Bronchial epithelial cell (primary cell): ENCODE measurements at places on chromosomes 3 and 15.
A peak's percentile ranks its signal among the peaks of the same experiment; 100 is the strongest.

DNA sequence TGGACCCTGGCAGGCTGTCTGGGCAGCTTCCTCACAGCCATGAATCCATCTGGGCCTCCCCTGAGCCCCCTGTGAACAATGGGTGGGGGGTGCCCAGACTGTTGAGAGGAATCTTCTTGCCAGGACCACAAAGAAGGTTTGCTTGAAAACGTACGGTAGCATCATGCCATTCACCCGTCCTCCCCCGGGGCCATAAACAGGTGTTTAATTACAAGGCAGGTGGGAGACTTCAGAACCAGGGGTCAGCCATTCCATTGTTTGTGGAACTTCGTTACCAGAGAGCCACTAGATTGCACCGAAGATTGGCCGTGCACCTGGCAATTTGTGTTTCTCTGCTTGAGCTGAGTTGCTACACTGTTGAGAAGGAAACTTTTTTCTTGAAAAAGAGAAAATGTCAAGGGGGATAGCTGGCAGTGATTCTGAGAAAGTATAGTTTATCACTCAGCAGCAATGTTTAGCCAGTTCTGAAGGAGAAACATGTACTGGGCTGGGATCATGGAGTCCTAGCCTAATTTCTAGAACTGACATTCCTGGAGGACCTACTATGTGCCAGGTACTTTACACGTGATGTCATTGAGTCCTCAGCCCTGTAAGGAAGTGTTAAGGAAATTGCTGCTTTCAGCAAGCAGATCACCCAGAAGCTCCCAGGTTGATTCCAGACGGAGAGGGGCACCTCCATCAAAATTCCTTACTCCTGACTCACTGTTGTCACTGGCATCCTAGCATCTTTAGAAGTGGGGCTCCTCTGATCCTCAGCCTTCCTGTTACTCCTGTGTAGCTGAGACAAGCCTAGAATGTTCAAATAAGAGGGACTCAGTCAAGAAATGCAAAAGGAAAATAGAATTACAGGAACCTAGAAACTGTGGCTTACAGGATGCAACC is 103.8 kb upstream of the UBE2E1 start:
- DNase-seq, result no peak

- DNase-seq, result no peak
These were observed 57.9 kb downstream of the BTD start for GRCh38 chr3:15659254-15659975.

GRCh38 chr3:83601704-83602103 is 1357.1 kb upstream of the CADM2 start:
- DNase-seq, result no peak

- DNase-seq, result peak; percentile 89
These were observed 46.9 kb downstream of the NR1D2 start for GRCh38 chr3:23991683-23992628.

DNA sequence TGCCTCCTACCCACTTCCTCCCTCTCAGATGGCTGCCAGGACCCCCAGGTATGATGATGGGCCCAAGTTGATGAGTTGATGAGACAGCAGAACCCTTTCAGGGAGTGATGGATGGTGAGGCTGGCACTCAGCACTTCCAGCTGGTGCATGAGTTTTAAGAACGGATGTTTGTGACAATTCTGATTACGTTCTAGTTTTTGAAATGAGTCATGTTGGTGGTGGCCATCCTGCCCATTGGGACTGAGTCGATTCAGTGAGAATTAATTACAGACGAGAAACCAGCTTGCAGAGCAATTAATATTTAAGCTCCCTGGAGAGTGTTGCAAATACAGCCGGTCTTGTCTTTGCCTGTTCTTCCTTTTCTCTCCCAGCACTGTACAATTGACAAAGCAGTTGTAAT is 56.9 kb upstream of the NR2C2 start:
- no peak for DNase-seq

DNA sequence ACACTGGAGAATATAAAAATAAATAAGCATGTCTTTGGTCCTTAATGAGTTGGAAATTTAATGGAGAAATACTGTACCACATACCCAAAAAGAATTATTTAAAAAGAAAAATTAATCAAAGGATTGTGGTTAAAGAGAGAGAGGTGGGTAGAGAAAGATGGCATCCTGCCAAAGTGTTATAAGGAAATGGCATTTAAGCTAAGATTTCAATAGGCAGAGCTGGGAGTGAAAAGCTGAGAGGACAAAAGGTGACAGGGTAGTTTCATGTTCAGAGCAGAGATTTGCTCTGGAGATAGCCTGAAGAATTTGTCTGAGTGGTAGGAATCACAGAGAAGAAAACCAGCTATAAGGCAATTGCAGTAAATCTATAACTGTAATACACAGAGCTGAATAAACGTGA is 181.0 kb downstream of the SI start:
- no peak for DNase-seq

DNA sequence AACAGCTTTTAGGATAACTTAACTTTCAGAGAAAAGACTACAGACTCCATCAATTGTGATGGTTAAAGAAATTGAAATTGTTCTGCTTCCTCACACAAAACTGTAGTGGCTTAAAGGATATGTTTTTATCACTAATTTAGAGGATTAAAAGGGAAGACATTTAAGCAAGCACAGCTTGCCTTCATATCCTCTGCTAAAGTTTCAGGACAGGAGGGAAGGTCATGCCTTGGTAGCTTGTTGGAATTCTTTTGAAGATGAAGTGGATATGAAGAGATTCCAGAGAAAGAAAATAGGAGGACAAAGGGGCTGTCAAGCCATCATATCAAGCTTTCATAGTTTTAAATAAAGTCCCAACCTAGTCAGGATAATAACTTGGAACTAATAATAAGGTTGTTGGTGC is 33.1 kb downstream of the CCDC80 start:
- no peak for DNase-seq

DNA sequence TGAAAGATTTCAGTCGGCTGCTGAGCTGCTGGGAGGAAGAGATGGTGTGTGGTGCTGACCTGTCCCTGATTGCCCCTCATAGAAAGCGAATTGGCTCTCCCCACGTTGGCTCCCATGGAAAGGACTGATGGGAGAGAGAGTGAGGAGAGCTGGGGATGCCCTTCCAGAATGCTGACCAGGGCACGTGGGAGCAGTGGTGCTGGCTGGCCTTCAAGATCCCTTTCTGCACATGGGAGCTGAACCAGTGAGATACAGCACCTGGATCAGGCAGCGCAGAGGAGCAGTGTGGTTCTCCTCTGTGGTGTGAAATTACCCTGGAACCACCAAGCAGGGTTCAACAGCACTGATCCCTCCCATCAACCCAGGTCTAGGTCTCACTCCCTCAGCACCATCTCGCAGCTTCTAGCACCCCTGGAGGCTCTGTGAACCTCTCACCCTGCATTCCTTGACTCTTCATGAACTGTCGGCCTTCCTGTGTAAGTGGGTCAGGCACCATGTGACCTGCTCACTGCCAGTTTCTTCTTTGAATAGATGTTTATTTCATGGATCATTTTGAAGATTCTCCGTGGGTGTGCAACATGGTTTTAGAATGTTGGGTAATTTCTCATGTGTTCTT is 55.7 kb downstream of the CACNA1D start:
- no peak for DNase-seq

- DNase-seq, result no peak
These were observed 9.5 kb upstream of the DOCK3 start for GRCh38 chr3:50665081-50665840.

GRCh38 chr3:125052624-125053303 is 3.0 kb downstream of the HEG1 start:
- DNase-seq, result peak; percentile 60

DNA sequence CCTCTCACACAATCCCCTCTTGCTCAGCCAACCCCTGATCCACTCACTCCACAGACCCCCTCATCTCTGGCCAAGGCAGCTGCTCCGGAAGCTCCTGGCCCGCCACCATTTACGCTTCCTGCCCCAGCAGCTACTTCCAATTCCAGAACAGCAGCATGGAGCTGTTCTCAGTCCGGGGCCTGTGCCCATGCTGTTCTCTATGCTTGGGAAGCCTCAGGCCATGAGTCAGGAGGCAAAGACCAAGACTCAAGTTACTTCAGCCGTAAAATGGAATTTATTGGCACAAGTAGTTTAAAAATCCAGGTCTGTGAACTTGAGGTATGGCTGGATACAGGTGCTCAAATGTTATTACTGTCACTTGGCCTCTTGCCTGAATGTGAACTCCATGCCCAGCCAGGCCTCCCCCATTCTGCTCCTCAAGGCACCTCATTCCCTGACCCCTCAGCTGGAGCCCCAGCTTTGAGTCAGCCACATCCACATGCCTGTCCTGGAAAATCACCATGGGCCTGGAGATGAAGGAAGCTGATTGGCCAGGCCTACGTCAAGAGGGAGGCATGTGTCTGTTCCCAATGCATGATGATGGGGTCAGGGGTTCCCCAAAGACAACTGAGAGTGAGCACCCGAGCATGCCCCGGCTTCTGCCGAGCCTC is 31.4 kb upstream of the CACNA2D2 start:
- DNase-seq, result no peak
